Endothelial cell of umbilical vein (primary cell): ENCODE measurements at places on chromosomes 4 and X.

DNA sequence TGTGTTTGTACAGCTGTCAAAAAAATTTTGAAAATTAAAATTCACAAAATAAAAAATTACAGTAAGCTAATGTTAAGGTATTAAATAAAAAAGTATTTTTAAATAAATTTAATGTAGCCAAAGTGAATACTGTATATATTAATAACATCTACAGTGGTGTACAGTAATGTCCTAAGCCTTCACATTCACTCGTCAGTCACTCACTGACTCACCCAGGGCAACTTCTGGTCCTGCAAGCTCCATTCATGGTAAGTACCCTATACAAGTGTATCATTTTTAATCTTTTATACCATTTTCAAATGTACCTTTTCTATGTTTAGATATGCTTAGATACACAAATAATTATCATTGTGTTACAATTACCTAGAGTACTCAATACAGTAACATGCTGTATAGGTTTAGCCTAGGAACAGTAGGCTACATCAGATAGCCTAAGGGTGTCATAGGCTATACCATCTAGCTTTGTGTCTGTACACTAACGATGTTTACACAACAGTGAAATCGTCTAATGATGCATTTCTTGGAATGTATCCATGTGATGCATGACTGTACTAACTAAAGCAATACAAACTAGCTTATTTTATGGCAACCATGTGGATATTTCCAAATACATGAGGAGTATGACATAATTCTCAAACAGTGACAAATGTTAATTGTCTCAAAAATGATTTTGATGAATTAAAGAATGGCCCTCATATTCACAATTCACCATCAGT lies 13.7 kb downstream of the DDX60 start:
- peak; percentile 39 for DNase-seq

DNA sequence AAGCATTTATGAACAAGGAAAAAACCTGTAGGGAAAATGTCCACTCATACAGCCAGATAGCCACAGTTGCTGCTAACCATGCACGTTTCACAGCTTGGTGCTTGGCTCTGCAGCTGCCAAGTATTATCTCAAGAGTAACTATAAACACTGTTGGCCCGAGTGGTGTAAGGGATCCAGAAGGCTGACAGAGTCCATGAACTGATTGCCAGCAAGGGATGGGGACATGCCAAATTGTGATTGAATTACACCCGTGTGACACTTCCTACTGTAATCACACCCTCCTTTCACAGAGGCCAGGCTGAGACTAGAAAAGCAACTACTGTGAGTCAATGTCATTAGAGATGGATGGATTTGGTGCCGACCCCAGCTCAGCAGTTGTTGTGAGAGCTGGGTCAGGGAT lies 223.9 kb upstream of the ANKRD50 start:
- no peak for DNase-seq

GRCh38 chr4:74661427-74662201 lies 132.7 kb downstream of the BTC start:
- no peak for DNase-seq

GRCh38 chrX:15366506-15367352 lies 17.5 kb downstream of the VEGFD start:
- no peak for DNase-seq

- DNase-seq = no peak
Measured at GRCh38 chr4:140735317-140735716, 20.9 kb downstream of the TBC1D9 start.

GRCh38 chr4:17398035-17398434 lies 113.9 kb downstream of the QDPR start:
- DNase-seq = no peak

DNA sequence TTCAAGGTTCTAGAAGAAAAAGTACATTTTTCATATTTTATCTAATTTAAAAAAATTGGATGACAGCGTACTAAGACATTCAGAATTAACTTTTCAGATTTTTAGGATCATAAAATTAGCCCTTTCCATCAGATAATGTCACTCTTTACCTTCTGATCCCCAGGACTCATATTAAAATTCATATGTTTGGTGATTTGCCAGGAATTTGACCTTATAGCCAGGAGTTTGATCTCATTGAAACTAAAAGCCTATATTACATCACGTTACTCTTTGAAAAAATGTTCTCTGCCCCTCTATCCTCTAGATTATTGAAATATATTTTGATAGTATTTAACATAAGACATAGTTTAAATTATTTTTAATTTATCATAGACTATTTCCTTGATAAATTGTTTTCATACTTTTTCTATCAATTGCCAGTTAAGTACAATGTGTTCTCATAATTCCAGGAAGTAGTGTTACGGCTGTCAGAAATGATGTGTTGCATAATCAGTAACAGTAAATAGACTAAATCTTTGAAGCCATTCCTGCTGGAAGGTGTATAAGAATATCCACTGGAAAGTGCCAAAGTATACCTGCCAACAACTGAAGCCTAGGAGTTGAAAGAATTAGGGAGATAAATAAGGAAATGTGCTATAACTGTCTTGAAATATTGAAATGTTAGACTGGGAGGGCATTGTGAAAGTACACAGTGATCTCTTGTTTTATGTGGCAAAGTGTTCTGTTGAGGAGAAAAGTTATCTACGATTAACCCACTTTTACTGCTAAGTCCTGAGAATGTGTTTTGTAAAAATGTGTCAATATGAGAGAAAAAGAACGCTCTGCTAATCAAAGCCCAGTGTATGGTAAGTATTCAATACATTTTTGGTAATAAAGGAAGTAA lies 32.9 kb upstream of the PDGFC start:
- peak; percentile 68 for DNase-seq

- peak; percentile 4 for DNase-seq
Measured at GRCh38 chr4:26406346-26406975, 83.8 kb downstream of the CCKAR start.

- no peak for DNase-seq
Measured at GRCh38 chr4:13219971-13220370, 264.2 kb downstream of the RAB28 start.

DNA sequence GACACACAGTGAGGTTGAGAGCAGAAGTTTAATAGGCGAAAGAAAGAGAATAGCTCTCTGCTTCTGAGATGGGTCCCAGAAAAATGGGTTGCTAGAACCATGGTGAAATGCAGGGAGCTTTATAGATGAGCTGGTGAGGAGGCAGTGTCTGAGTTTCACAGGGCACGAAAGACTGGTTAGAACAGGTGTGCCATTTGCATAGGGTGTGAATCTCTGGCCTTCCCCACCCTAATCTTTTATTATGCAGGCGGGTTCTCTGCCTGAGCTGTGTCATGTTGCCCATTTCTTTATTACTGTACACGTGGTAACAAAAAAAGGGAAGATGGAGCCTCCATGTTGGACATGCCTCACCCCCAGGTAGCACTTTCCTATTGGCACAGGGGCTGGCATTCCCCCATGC lies 39.1 kb downstream of the FUNDC1 start:
- no peak for DNase-seq

- DNase-seq = no peak
Measured at GRCh38 chr4:160983035-160983434, 1180.8 kb downstream of the FSTL5 start.

- peak; percentile 75 for DNase-seq
Measured at GRCh38 chrX:130120746-130121504, 10.6 kb upstream of the ELF4 start.
